ENCODE measurements at places on chromosomes 7 and 10.

- DNase-seq = no peak
These were observed 78.0 kb downstream of the DKK1 start for GRCh38 chr10:52391927-52392602.

GRCh38 chr10:71072823-71073210, 139.6 kb upstream of the UNC5B start:
- no peak for DNase-seq

- DNase-seq = peak; percentile 50
These were observed 29.5 kb downstream of the EGFR start for GRCh38 chr7:55048221-55048859.

DNA sequence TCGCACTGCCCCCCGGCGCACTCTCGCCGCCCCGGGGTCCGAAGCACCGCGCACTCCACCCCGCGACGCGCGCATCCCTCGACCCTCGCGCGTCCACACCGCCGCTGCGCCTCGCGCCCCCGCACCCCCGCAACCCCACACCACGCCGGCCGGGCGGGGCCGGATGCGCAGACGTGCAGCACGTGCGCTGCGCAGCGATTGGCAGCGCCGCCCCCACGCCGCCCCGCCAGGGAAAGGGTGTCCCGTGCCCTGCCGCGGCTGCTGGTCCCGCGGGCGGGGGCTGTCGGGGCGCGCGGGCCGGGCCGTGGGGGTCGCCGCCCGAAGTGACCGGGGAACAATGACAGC, 53.7 kb upstream of the KDM7A start:
- no peak for DNase-seq

- no peak for DNase-seq
These were observed 120.1 kb upstream of the SLC13A1 start for GRCh38 chr7:123319911-123320310.

DNA sequence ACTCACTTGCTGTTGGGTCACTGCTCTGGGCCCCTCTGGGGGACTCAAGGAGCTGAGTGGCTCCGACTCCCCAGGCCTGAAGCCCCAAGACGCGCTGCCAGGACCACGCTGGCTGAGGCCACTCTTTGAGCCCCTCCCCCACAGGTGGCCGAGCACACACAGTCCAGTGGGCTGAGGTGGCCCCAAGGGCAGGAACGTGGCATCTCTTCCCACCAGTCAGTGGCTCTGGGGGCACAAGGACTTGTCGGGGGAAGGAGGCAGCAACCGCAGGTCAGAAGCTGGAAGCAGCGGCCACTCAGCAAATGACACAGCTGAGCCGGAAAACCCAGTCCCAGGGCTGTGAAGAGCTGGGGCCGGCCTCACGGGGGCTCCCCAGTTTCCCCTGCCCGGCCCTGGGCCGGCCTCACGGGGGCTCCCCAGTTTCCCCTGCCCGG, 24.1 kb downstream of the GRIFIN start:
- DNase-seq = no peak

DNA sequence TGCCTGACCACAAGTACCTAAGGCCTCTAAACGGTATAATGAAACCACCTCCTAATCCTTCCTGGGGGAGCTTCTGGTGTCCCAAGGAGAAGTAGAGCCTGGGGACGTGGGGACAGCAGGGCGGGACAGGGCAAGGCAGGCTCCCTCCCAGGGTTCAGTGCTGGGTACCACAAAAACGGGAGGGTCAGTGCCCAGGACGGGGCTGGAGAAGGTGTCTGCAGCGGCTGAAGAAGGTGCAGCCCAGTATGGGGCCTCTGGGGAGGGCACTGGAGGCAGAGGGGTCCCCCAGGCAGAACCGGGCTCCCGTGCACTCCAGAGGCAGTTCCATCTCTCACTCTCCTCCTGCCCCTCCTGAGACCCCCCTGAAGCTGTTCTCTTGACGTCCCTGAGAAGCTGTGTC, 46.2 kb downstream of the DPYSL4 start:
- no peak for DNase-seq

DNA sequence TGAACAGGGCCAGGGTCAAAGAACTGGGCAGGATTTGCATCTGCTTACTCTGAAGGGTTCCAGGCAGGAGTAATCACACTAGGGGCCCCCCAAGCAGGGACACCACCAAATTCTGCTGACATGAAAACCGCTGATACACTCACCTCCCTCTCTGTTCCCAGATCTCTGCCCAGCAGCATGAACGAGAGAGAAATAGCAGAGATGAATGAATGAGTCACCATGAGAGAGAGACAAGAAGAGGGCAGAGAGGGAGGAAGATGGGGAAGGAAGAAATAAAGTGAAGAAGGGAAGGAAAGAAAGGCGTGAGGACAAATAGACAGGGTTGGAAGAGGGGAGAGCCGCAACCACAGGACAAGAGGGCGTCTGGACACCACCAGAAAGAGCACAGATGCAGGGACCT, 285.9 kb upstream of the NEBL start:
- peak; percentile 55 for DNase-seq

- DNase-seq = peak; percentile 31
These were observed 449.0 kb downstream of the ETV1 start for GRCh38 chr7:13540429-13540828.

- DNase-seq = peak; percentile 86
These were observed 771.4 kb downstream of the LRMDA start for GRCh38 chr10:76202777-76203176.

DNA sequence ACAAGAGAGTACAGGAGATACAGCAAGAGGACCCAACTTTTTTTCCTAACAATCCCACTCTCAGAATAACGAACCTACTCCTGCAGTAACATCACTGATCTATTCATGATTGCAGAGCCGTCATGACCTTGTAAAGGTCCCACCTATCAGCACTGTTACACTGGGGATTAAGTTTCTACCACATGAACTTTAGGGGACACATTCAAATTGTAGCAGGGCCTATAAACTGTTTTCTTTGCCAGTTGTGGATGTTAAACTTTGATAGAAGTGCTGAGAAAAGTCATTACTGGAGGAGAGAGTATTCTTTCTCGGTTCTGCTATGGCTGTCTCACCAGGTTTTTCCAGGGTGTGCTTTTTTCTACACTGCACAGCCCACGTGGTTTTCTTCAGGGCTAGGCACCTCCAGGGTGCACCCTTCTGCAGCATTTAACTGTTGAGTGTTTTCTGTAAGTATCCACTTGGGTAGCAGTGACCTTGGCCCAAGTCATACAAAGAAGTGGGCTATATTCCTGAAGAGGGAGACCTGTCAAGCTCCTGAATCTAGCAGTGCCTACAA, 131.6 kb upstream of the AHR start:
- no peak for DNase-seq

GRCh38 chr10:17951868-17952371, at the start of gene SLC39A12:
SLC39A12 (plus strand) TSS chr10:17951918; CDS start chr10:17953277, 1,359 bp downstream.
- DNase-seq = peak; percentile 86

DNA sequence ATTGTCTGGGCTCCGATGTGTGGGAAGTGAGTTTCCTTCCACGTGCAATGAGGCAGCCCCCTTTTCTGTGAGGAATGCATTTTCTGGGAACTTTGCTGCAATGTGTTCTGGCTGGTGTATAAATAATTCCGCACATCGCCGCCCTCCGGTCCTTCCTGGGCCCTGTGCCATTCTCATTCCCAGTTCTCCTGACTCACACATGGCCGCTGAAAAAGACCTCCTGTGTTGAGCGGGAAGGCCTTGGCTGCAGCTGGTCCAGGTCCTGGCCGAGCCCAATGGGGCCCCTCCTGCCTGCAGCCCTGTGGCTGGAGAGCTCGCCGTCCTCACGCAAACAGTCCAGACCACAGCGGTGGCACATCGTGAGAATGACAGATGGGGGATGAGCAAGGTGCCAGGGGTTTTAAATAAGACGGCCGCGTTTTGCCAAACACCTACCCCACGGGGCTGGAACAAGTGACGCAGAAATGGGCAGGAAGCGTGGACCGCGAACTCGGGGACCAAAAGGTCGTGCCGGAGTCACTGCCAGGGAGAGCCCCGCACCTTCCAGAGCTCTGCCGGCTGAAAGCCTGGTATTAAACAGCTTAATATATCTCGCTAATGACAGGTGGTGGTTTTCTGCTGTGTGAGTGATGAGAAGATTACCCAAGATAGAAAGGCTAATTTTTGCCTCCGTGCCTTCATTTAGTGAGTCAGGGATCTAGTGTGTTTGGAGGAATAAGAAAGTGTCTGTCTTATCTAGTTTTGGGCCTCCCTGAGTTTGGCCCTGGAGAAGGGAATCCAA, 37.0 kb downstream of the FAM20C start:
- peak; percentile 96 for DNase-seq

DNA sequence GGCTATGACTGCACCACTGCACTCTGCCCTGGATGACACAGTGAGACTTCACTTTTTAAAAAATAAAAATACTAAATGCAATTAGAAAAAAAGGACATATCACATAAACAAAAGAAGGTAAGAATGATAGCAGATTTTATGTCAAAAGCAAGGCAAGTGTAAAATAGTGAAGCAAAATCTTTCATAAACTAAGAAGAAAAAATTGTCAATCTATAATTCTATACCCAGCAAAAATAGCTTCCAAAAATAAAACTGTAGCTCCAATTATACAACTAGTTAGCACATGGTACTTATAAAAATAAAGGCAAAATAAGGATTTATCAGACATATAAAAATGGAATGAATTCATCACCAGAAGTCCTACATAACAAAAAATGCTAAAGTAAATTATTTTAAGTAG, 85.4 kb upstream of the SVIL start:
- DNase-seq = no peak

GRCh38 chr7:26965724-26966123, 101.3 kb upstream of the SKAP2 start:
- no peak for DNase-seq

DNA sequence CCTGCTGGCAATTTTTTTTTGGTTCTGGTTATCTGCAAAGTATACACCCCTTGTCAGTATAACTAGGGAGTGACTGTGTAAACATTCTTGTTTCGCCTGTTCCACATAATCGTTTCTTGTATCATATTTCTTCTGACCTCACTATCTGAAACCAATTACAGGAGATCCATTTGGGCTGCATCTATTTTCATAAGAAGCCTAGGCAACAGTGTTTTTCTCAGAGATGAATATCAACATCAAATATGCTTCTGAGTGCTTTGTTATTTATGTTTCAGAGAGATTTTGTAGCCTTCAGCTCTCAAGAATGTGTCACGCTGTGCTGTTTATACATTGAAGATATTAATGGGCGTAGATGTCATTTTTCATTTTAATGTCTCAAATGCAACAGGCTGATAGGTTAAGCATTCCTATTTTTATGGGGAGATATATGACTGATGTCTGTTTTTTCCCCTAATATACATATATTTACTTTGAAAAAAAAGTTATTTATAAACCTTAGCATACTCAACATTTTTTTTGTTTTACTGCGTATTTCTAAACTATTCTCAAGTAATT, 115.5 kb downstream of the FOXP2 start:
- no peak for DNase-seq

DNA sequence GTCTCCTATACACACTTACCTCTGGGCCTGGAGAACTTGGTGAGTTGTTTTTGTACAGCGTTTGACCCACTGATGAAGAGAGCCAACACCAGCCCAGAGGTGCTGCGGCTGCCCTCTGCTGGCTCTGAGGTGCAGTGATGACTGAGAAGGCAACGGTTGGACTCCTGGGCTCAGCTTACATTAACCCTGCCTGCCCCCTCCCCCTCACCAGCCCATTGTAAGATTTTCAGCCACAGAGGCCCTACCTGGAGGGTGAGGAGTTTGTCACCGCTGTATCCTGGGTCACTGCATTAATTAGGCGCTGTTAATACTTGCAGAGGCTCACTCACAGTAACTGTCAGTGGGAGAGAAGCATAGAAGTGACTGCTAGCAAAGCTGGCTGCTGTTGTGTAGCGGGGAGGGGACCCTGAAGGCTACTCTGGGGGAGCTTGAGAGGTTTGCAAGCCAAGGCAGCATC, 19.0 kb upstream of the ANKRD2 start:
- DNase-seq = peak; percentile 78

DNA sequence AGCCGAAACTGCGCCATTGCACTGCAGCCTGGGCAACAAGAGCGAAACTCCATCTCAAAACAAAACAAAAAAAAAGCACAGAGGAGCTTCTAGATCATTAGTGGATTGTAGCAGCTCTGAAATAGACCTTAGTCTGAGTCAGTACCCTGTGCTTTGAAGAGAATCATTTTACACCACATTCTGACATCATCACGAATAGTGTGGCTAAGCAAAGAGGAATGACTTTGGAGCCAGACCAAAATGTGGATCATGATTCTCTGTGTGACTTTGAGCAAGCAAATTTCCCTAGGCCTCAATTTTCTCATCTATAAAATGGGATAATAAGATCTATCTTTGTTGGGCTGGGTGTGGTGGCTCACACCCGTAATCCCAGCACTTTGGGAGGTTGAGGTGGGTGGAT, 618.9 kb downstream of the CALN1 start:
- peak; percentile 61 for DNase-seq

DNA sequence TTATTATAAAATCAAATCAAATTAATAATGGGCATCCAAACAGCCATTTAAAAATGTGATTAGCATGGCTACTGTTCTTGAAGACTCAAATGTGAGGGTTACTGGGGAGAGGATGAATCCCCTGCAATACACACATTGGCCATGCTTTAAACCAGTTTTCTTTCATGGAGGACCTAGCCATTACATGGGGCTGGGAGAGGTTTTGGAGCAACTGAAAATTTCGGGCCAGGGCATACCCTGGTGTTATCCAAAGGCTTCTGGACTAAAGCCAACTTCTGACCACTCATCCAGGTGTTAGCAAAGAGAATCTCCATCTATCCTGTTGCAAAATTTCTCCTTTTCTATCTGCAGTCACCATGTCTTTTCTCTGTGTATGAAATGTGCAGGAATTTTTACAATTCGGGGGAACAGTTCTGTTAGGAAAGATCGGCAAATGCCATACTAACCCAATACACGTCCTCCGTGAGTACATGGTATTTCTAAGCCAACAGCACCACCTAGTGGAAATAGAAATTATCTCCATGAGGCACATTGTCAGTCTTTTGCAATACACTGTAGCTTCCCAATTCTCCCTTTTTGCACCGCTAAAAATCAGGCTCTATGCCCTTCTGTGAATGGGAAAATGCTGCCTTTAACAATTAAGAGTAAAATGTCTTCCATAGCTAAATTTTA, 47.0 kb upstream of the ZNF107 start:
- peak; percentile 67 for DNase-seq

DNA sequence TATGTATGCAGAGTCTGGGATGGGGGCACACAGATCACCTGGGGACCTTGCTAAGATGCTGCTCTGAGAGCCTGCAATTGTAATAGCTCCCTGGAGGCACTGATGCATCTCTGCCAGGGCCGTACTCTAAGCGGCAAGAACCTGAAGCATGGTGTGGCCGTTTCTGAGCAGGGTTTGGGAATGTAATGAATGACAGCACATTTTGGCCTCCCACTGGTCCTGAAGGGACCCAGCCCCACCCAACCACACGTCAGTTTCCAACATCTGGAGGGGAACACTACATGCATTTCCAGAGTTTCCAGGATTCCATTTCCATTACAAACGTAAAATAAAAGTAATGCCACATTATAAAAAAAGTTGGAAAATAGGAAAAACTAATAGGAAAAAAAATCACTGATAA, 14.0 kb downstream of the ZCCHC24 start:
- peak; percentile 54 for DNase-seq

- no peak for DNase-seq
These were observed 77.5 kb upstream of the SORCS3 start for GRCh38 chr10:104563548-104563947.

- no peak for DNase-seq
These were observed 82.7 kb downstream of the ZRANB1 start for GRCh38 chr10:125024497-125025234.
